ENCODE measurements at places on chromosomes 2 and 18.

- DNase-seq, result no peak
These were observed 1899.8 kb upstream of the PIK3C3 start for GRCh38 chr18:40055262-40055661.

DNA sequence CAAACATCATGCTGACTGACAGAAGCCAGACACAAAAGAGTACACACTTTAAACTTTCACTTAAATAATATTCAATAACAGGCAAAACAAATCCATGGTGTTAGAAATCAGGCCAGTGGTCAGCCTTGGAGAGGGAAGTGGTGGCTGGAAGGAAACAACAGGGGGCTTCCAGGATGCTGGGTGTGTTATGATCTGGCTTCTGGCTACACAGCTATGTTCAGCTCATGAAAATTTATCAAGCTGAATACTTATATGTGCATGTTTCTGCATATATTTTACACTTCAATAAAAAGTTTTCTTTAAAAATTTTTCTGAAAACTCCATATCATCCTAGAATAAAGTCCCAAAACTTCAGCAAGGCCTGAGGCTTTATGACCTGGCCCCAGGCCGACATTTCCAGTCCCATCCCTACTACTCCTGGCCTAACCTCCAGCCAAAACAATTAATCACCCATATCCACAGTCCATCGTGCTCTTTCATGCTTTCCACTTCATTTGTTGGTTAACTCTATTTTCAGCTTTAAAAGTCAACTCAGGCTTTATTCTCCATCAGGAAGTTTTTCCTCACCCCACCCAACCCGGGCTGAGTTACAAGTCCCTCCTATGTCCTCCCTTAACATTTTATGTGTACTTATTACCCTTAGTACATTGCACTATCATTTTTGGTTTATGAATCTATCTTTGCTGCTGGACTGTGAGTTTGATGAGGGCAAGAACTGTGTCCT, 27.9 kb upstream of the SPTBN1 start:
- DNase-seq, result no peak

DNA sequence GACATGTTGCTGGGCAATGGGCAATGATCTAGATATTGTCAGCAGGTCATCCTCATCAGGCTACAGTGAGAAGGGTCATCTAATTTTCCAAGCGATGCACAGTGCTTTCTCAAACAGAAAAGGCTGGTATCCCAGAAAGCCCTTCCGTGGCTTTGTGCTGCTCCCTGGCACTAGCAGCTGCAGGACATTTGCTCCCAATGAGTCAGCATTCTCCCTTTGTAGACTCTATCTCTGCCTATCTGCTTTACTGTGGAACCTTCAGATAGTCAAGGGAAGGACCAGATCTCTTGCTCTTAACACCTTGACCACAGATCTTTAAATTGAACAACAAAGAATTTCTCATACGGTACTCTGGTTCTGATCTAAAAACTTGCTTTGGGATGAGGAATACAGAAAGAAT, 101.4 kb downstream of the CDH2 start:
- DNase-seq, result no peak

DNA sequence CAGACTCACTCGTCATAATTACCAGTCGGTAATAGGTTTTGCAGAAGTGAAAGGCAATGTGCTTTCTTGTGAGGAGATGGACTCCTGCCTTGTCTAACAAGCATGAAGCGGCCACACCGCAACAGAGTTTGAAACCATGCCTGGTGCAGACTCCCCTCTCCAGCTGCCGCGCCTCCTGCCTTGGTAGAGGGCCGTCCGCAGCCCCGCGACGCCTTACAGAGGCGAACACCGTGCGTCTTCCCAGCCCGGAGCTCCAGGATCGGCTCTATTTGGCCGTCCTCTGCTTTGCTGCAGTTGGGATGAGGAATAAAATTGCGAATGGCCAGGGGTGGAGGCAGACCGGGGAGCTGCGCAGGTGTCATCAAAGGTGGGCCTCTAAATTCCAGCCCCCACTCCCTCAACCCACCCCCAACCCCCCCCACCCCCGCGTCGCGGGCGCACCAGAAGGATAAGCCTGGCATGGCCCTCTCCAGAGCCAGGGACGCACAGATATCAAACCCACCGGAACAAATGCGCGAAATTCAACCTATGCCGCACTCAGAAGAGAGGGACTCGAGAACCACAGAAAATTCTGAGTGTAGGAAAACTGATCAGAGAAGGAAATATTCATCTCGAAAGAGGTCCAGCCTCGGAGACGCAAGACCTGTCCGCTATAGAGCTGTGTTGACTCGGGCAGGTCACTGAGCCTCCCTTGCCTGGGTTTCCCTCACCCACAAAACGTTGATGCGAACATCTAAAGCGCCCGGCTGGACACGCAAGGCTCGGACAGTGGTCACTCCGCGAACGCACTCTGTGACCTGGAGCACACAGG, 1.1 kb downstream of the TRABD2A start:
- DNase-seq, result no peak

DNA sequence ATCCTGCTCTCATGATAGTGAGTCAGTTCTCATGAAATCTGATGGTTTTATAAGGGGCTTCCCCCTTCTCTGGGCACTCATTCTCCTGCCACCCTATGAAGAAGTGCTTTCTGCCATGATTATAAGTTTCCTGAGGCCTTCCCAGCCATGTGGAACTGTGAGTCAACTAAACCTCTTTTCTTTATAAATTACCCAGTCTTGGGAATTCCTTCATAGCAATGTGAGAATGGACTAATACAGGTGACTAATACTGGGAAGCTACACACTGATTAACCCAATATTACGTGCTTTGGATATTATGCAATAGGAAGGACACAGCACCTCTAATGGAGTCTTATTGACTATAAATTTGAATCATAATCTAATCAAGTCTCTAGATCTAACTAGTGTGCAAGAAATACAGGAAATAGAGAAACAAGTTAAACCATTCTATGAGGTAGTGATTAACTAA, 107.2 kb upstream of the ETAA1 start:
- no peak for DNase-seq

- DNase-seq, result no peak
These were observed 98.4 kb downstream of the GPR39 start for GRCh38 chr2:132515010-132515409.

GRCh38 chr2:138059487-138060300, 95.4 kb downstream of the HNMT start:
- DNase-seq, result no peak

DNA sequence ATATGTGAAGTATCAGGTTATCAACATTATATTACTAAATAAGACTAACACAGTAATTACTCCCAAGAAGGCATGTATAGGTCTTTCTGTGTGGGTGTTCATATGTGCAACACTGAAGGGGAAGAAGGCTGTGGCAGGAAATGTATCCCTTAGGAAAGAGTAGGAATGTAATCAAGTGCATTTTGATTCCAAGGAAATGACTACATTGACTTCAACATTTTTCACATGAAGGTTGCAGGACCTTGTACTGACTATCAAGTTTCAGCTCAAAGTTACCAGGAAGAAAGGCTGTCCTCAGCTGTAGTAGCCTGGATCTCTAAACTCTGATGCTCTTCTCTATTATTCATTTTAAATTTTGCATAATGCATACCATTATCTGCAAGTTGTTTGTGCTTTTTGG, 680.8 kb downstream of the NYAP2 start:
- DNase-seq, result no peak

- no peak for DNase-seq
These were observed 51.2 kb downstream of the SPIRE1 start for GRCh38 chr18:12606592-12607315.

- no peak for DNase-seq
These were observed 297.2 kb upstream of the SLC14A2 start for GRCh38 chr18:45317948-45318640.

GRCh38 chr2:11314487-11314886, 29.9 kb downstream of the ROCK2 start:
- DNase-seq, result no peak

DNA sequence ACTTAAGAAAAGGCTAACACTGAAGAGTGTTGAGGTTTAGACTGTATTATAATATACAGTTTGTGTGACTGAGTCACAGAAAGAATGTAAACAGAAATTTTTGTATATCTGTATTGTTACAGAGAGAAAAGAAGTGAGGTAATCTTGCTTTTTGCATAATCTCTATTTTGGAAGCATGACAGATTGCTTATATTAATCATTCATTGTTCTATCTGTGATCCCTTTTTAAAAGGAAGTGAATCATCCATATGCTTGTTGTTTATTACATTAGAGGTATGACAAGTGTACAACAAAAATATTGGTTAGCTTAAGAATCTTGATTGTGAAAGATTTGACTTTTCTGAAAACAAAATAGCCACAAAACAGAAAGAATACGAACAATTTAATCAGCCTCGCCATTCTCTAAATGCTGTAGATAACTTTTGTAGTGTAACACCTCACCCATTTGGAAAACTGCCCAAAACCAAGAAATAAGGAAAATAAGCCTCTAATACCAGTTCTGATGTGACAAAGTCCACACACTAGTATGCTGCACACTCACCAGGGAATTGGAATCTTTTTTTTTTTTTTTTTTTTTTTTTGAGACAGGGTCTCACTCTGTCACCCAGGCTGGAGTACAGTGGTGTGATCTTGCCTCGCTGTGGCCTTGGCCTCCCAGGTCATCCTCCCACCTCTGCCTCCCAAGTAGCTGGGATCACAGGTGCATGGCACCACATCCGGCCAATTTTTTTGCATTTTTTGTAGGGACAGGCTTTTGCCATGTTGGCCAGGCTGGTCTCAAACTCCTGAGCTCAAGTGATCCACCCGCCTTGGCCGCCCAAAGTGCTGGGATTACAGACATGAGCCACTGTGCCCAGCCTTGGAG, 91.5 kb upstream of the LPIN2 start:
- no peak for DNase-seq

GRCh38 chr18:48940854-48941611, 9.7 kb downstream of the SMAD7 start:
- DNase-seq, result no peak

GRCh38 chr18:54532222-54532621, 58.8 kb upstream of the DYNAP start:
- no peak for DNase-seq

DNA sequence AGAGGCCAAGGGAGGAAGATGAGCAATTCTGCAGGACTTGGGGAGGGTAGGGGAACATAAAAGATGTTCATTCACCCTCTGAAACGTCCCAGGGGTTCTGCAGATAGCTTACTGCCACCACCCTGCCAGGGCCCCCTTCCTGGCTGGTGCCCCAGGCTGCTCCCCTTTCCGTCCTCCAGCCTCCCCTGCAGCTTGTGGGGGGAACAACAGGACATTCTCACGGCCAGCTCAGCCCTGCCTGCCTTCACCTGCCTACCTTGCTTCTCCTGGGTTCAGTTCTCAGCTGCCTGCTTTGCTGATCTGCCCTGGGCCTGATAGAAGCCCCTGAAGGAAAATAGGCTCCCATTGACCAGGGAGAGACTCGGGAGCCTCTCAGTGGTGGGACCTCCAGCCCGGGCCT, 251.1 kb downstream of the CELF4 start:
- DNase-seq, result no peak

DNA sequence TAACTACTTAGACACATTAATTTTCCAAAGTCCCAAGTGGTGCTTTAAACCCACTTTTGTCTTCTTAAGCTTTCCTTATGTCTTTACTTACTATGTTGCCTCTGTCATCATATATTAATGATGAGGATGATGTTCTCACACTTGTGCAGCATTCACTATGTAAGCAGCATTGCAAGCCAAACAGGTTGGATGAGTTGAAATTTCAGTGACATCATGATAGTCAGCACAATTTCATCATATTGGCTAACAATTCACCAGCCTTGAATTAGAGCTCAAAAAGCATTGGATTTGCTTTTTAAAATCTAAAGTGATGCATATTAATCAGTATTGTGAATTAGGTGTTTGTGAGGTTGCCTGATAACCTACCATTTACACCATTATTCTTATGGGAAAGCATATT, 7.7 kb downstream of the APLF start:
- no peak for DNase-seq

GRCh38 chr18:22345718-22346117, 72.0 kb downstream of the CTAGE1 start:
- DNase-seq, result no peak

Data from substantia nigra (tissue), 51 donors.